ENCODE measurements at places on chromosomes 12 and 14.

DNA sequence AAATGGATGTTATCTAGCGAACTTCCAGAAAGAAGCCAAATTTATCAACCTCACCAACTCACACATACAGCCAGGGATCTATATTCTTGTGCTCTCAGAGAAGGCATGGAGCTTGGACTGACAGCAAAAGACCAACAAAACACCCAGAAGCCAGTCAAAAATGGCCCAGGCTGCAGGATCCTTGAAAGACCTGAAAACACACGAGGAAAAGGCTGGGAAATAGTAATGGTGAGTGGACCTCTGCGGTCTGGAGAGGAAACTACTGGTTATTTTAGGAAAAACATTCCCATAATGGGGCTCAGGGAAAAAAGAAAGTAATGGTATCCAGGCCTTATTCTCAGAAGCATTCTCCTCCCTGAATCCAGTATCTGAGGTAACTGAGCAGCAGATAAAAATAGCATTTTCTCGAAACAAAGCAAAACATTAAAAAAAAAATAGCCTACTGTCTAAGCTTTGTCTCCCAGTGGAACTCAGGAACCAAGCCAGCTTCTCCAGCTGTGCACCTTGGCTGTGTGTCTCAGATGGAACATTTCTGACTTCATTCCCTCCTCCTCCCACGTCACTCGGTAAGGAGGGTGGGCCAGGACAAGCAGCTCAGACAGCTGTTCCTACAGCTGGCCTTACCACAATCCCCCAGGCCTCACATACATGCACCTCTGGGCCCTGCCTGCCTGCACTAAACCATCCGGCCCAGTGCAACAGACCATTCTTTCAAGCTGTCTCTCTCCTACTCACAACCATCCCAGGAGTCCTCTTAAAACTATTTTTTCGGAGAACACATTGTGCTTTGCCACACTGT is 249.9 kb downstream of the DAD1 start:
- DNase-seq: no peak

DNA sequence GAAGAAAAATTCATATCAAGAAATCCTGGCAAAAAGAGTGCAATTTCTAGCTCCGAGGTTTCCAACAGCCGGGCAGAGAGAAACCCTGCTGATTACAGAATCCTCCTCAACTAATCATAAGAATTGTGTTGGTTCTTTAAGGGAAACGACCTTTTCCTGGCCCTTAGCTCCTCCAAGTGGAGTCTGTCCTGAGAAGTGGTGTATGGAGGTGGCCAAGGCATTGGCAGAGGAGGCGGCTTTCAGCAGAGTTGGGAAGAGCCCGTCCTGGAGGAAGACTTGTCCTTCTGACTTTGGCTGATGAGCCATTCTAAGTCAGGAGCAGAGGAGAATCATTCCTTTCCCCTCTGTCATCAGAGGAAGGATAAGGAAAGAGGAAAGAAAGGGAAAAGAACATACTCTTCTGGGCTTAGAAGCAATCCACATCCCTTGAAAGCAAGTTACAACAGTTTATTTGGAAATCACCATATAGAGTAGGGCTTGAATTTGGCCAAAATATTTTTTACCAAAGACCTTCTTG is 46.5 kb upstream of the PTCSC3 start:
- DNase-seq: no peak

GRCh38 chr12:49813131-49813530 is 15.1 kb downstream of the NCKAP5L start:
- DNase-seq: peak; percentile 39

- DNase-seq: peak; percentile 19
Observed at GRCh38 chr12:17060260-17060659, 454.3 kb upstream of the LMO3 start.

DNA sequence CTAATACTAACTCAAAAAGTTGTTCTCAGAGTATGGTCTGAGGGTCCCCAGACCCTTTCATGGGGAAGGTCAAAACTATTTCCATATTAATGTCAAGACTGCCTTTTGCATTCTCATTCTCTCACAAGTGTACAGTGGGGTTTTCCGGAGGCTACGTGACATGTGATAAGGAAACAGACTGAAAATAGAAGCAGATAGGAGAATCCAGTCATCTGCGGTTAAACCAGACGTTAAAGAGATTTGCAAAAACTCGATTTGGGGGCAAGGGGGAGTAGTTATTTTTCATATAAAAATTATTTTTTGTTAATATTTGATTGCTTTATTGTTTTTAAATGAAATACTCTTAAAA is 1.0 kb upstream of the NAP1L1 start:
- peak; percentile 58 for DNase-seq

DNA sequence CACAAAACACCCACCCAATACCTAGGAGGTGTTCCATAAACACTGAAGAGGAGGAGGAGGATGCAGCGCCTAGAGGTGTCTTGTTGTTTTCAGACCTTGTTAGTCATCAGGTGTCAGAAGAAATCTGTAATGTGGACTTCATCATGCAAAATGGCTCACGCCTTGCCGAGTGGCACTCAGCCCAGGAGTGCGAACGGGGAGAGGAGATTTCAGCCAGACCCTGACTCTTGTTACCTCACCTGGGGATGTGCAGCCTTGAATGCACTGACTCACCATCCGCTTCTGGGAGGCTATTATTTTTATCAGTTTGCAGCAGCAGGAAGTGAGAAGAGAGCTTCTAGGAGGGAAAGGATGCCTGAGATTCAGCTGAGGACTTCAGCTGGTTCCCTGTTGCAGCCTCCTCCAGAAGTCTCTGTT is 48.2 kb upstream of the PLXNC1 start:
- DNase-seq: no peak

DNA sequence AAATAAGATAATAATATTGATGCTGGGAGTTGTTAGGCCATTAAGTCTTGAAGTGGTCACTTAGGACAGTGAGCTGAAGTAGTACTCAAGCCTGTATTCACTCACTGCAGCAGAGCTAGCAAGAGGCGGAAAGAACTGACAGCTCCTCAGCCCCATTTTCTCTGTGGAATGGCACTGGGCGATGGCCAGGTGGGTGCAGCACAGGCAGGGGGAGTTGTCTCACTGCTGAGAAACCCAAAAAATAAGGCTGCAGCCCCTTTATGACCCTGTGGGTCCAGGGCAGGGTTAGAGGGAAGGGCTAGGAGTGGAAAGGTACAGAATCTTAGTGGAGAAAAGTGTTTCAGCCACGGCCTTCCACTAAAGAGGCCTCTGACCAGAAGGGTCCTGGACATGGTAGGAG is 35.5 kb downstream of the PDZRN4 start:
- DNase-seq: no peak

GRCh38 chr12:88266806-88267360 is 124.8 kb downstream of the TMTC3 start:
- DNase-seq: no peak

- DNase-seq: no peak
Observed at GRCh38 chr14:22791301-22791700, 23.9 kb downstream of the SLC7A7 start.

GRCh38 chr12:16524378-16524777 is 81.6 kb downstream of the LMO3 start:
- no peak for DNase-seq

GRCh38 chr14:36509069-36509917 is 10.7 kb downstream of the NKX2-1 start:
- DNase-seq: no peak

DNA sequence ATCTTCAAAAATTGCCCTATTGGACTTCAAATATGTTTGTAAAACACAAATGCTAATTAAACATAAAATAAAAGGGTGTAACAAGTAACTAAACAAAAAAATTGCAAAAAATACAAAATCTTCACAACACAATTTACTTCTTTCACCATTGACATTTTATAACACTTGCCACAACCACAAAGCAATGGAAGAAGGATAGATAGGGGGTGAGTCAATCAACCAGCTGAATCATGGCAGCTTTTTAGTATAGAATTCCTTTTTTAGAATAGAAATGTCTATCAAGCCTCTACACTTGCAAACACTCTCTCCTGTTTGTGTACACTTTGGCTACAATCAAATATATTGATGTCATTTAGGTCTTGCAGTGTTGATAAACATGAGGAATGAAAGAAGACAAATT is 232.7 kb downstream of the SLC16A7 start:
- DNase-seq: no peak

GRCh38 chr14:103518422-103519042 is 4.1 kb downstream of the CKB start:
- DNase-seq: peak; percentile 50

DNA sequence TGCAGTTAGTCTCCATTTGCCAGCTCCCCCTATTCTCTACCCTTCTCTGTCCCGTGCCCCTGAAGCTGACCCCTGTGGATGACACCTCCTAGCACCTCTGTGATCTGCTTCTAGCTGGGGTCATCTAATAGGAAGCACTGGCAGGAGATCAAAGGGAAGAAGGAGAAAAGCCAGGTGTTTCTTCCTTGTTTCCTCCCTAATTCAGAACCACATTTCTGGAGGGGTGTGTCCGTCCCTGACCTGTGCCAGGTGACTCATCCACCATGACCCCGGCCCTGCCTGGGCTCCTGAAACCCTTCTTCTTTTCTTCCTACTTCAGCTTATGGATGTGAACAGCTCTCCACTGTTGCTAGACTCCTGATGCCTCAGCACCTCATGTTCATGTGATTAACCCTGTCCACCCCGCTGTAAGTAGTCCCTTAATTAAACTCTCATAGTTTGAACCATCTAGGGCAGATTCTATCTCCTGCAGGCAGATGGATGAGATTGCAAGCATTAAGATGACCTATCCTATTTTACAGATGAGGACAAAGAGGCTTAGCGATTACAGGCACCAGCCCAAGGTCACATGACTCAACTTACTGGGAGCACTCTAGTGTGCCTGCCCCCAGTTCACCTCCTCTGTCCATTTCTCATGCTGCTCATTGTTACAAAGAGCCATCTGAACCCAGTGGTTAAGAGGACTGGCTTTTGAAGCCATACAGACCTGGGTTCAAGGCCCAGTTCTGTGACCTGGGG is 770.5 kb downstream of the MED13L start:
- DNase-seq: no peak

DNA sequence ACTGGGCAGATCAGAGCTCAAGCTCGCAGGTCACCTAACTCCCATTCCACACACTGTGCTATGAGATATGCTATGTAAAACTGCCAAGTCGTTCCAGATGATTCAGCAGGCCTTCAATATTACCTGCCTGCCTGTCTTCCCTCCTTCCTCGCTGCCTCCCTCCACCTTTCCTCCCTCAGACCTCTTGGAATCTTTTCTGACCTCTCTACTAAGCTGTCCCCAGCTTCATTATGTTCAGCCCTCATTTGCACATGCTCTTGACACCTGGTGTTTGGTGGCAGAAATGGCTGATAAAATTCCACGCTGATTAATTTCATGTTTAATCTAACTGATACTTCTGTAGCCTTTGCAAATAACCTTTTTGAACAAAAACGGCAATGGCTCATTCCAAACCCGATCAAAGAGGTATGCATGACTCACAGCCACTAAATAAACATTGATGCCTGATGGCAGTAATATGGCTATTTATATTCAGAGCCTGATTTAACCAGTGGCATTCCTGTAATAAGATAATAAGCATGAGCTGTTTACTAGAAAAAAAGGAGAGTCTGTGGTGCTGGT is 130.8 kb upstream of the EGLN3 start:
- DNase-seq: peak; percentile 23

DNA sequence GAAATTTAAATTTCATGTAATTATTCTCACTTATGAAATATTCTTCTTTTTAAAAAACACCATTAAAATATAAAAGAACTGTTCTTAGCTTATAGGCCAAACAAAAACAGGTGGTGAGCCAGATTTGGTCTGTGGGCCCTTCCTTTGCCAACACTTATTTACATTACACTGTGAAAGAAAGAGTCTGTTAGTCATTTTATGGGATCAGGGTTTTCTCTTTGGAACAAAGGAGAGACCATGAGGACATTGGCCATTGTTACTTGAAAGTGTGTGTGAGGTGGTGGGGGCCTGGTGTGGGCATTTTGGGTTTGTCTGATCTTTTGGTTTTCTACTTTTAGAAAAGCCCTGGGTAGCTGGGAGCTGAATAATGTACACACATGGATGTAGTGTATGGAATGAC is 62.7 kb downstream of the TTC6 start:
- no peak for DNase-seq

- DNase-seq: no peak
Observed at GRCh38 chr12:48009471-48009870, 5.2 kb upstream of the COL2A1 start.

DNA sequence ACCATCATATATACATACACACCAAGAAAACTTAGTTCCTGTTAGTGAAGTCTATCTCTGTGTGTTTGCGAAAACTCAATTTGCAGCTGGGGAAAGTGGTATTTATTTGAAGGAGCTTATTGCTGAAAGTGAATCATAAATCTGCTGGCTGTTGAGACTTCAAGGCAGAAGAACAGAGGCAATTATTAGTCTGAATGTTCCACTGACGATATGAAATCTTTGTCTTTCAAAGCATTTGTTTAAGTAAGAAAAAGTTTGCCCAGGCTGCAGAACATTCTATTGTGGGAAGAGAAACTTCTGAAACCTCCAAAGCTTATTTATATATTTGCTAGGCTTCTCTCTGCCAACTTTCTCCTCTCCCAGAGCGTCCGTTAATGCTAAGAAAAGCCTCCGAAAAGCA is 255.7 kb upstream of the TMPO start:
- DNase-seq: no peak

DNA sequence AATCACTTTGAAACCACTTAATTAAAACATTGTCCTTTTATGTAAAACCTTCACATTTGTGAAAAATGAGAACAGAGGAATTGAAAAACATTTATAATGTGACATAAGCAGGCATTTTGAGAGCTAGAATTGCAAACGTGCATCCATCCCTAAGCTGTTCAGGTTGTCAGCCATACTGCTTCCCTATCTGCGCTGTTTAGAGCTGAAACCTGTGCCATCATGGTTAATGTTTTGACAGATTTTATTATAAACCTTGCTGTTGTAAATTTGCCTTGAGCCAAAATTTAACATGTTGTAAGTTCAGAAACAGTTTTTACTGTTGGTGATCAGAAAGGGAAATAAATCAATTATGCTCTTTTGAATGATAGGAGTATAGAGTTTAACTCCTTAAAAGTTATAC is 31.9 kb downstream of the FOXA1 start:
- DNase-seq: no peak

DNA sequence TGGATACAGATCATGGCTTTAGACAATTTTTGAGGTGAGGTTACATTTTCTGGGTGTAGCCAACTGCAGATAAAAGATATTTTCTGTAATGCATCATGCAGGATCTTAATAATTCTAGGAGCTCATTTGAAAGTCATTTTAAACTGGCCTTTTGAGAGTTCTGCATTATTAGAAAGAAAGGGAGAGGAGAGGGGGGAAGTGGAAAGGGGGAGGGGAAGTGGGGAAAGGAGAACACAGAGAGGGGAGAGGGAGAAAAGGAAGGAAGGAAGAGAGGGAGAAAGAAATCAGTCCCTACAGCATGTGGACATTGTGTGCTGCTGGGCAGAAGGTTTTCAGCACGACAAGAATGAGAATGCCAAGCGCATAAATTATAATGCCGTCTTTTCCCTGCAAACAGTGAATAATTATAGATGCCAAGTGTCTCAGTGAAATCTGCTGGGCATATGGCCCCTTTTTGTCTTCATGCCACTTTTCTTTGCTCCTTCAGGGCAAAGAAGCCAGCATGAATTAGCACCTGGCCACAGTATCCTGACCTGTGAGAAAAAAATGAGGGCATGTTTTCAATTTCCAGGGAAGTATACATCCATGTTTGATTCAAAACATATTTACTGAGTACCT is 22.7 kb upstream of the PPP2R5C start:
- no peak for DNase-seq

- DNase-seq: no peak
Observed at GRCh38 chr12:89236237-89236636, 116.1 kb downstream of the DUSP6 start.

- no peak for DNase-seq
Observed at GRCh38 chr12:98291828-98292227, 223.6 kb upstream of the TMPO start.
